Skin of body (tissue), 3 donors: ENCODE measurements at places on chromosomes 5 and 9.

- no peak for DNase-seq
Observed at GRCh38 chr9:22158927-22159346, 149.8 kb upstream of the CDKN2B start.

GRCh38 chr5:165844571-165844970, 2339.2 kb downstream of the MAT2B start:
- DNase-seq: no peak

DNA sequence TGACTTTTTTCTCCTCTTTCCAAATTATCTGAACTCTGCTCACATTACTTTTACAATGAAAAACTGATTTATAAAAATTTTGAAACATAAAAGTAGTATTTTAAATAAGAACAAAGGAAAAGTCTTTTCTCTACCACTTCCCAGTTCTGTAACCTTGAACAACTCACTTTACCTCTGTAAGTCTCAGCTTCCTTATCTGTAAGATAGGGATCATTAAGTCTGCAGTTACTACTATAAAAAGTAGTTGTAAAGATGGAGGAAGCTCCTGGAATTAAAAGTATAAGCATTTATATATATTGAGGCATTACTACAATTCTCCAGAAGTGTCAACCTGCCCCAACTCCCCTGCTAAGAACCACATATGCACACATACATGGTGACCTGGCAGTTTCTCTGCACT, 88.0 kb downstream of the TTC39B start:
- no peak for DNase-seq

DNA sequence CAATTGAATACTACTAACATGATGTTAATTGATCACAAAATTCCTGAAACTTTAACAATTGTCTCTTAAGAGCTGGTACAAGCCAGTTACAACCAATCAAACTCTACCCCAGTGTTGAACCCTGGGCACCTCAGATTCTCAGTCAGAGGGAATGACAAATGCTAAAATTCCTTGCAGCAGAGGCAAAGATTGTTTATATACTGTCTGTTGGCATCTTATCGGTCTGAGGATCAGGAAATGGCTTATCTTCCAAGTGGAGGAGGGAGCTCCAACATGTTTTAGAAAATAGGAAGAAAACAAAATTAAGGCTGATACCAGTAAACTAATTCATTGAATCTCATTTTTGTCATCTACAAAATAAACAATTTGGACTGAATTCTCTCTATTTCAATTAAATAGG, 527.8 kb upstream of the ZNF608 start:
- no peak for DNase-seq

DNA sequence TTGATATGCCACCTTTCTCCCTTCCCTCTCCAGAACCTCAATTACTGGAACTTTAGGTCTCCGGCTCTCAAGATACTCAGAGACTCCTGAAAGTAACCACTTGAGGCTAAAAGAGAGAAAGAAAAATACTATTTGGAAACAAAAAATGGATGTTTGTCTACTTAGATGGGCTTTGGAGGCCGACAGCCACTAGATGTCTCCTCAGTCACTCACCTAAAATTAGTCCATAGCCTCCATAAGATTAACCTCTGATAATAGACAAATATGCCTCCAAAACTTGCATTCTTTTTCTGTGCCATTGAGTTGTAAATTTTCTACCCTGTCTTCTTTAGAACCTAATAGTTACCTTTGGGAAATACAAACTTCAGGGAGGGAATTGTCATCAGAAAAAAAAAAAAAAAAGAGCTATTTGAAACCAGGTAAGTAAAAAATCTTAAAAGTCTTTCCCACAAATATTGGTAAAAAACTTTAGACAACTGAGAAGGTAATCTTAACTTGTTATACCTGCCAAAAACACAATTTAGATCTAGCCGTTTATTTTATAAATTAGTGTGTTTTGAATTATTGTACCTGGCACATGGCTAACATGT, 11.2 kb upstream of the PCDH1 start:
- DNase-seq: no peak

DNA sequence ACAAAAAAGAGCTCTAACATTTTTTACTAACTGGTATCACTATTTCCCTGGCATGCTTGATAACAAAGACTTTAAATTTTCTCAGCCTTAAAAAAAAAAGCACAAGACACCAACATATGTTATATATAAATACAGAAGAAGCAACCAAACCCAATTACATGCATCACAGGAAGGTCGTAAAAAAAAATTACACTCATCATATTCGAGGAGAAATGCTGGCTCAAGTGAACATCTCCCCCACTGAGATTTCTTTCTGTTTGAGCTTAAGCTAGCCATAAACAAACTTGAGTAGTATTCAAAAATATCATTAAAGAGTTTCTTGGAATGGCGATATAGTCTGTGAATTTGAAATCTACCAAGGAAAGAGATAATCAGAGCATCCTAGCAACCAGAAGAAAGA, 7.5 kb upstream of the MSH3 start:
- DNase-seq: no peak

DNA sequence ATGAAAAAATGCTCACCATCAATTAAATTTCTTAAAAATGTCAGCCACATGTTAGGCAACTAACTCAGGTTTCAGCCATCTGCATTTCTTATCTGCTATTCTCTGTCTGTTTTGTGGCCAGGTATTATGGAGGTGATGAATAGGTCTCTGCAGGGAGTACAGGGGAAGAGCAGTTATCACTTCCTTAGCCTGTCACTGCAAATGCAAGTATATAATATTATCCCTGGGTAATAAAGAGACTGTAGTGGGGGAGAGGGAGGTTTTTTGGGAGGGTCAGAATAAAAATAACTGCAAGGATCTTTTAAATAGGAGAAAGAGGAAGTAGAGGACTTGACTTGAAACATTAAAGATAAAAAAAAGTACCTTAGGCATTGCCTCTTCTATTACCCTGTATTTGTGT, 49.6 kb upstream of the PTGER4 start:
- no peak for DNase-seq

GRCh38 chr5:75482482-75482881, 28.9 kb downstream of the CERT1 start:
- no peak for DNase-seq

GRCh38 chr5:80170117-80170535, 85.7 kb downstream of the SERINC5 start:
- no peak for DNase-seq

DNA sequence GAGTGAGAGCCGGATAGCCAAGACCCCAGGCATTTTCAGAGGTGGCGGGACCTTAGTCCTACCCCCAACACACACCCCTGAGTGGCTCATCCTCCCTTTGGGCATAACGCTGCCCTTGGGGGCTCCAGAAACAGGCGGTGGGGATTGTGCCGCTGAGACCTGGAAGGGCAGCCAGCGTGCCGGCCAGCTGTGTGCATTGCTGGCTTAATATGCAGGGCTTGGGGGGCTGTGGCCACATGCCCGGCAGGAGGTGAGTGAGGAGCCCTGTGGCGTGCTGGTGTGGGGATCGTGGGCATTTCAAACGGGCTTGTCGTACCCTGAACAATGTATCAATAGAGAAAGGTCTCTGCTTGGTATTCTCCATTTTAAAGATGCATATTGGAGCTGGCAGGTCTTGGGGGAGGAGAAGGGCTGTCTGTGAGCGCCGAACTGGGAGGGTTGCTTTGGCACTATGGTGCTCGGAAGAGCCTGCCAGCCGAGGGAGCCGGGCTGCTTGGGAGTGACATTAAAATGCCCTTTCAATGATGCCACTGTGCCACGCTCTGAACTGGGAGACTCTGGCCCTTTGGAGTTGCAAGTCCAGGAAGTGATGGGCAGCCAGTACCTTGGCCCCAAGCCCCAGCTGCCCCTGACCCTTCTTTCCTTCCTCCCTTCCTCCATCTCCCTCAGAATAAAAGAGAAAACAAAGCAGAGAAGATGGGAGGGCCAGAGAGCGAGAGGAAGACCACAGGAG, 11.2 kb upstream of the OLFM1 start:
- no peak for DNase-seq

DNA sequence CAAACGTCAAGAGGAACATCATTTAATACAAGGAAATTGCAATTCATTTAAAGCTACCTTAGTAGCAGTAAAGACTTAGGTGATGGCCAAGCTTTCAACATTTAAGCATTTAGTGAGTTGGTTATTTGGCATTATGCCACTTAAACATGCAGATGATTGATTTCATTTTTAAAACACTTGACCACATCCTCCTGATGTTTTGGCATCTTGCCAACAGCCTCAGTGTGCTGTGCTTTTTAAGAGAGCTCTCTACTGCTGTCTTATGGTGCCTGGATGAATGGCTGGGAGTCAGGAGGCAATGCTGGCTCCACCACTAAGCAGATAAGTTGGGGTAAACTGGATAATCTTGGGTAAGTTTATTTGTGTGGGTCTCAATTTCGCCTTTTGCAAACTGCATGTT, 364.5 kb downstream of the MAN2A1 start:
- peak; percentile 16 for DNase-seq

GRCh38 chr9:82729991-82730589, 332.9 kb downstream of the RASEF start:
- DNase-seq: no peak

GRCh38 chr5:7742241-7742656, 108.7 kb downstream of the CFAP90 start:
- DNase-seq: no peak

DNA sequence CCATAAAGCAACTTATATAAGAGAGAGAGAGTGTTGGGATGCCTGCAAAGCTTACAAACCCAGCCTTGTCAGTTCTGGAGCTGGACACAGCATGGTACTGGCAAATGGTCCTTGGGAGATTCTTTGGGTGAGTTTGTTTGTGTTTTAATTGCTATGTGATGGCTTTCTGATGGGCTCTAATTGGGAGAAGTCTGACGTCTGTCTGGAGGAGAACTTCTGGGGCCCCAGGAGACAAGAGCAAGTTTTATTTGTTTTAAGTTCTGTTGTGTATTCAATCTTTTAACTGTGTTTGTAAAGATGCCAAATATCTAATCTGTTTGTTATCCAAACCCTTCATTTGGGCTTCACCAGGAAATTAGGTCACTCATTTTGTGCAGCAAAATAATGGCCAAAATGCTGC, 50.3 kb upstream of the AFAP1L1 start:
- DNase-seq: no peak

GRCh38 chr9:107080130-107080529, 202.9 kb upstream of the RAD23B start:
- DNase-seq: no peak

DNA sequence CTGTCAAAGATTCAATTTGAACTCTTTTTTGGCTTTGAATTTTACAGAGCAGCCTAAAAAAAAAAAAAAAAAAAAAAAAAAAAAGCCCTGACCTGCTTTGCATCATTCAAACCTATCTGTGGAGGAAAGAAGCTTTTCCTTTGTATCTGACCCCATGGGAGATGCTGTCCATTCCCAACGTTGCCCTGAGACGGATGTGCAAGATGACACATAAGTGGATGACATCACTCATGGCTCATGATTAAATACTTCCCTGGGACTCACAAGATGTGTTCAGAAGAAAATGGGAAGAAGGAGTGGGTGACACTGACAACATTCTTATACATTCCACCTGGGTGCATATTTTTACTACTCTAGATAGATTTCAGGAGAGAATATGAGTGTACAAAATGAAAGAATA, 245.7 kb upstream of the ELAVL2 start:
- no peak for DNase-seq

- no peak for DNase-seq
Observed at GRCh38 chr5:177537389-177538361, 16.7 kb downstream of the FAM193B start.

- no peak for DNase-seq
Observed at GRCh38 chr5:56543441-56544388, 271.6 kb upstream of the MAP3K1 start.

DNA sequence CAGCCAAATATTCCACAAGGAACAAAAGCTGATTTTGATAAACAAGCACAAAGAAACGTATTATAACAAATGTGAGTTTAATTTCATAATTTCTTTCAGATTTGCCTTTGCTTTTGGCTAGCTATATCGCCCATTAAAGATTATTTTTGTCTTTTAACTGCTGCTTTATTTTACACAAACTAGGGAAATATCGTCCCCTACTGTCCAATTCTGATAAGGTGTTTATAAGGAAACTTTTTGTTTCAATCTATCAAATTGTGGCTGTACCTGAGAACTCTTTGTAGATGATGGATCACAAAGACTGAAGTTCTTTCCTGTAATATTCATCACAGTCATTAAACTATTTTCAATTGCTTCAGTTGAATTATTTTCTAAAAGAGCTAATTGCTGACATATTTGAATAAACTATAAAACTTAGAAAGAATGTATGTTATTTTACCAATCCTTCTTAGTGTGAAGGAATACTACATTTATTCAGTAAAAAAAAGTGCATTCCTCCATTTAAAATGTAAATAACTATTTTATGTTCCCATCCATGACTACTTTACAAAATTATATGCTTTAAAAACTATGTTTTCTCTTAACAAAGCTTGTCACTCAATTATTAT, 431.3 kb upstream of the ITGA1 start:
- DNase-seq: peak; percentile 1

GRCh38 chr9:19947996-19948395, 159.2 kb upstream of the SLC24A2 start:
- DNase-seq: no peak

- DNase-seq: no peak
Observed at GRCh38 chr5:38806775-38807258, 39.0 kb upstream of the OSMR start.

DNA sequence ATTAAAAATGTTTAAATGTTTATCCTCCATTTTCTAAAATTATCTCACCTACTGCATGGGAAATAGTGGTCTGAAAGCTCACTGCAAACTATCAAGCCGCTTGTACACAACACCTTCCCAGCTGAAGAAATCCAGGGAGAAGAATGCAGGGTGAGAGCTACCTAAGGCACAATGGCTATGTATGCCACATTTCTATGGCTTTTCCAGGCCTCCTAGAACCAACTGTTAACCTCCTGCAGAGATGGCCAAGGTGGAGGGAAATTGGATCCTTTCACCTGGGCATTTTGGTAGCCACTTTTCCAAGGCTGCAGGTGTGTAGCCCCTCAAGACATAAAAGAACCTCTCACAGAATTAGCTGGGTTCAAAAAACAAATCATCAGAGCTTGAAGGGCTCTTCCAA, 286.4 kb downstream of the EBF1 start:
- DNase-seq: no peak

GRCh38 chr5:101783241-101784013, 512.7 kb downstream of the SLCO4C1 start:
- no peak for DNase-seq

- no peak for DNase-seq
Observed at GRCh38 chr5:178496642-178497041, 93.6 kb downstream of the COL23A1 start.

GRCh38 chr5:116695681-116696080, 121.1 kb upstream of the SEMA6A start:
- peak; percentile 14 for DNase-seq

GRCh38 chr5:87392170-87392569, 20.6 kb downstream of the CCNH start:
- no peak for DNase-seq

GRCh38 chr5:88805151-88805784, 77.7 kb downstream of the MEF2C start:
- no peak for DNase-seq

DNA sequence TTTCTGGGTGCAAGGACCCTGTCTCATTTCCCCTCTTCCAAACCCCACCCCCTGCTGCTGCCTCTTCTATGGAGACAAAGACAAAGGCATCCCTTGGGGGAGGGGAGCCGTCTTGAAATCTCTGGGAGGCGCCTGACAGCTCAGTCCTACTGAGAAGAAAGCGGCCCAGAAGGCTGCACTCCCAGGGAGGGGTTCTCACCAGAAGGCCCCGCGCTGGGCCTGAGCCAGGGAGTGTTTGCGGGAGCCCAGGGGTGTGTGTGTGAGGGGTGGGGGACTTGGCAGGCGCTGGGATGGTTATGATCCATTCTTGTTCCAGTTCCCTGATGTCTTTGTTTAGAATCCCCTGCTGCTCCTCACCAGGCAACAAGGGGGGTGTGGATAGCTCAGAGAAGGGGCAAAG, 45.7 kb upstream of the ALDH1B1 start:
- peak; percentile 86 for DNase-seq
